ENCODE measurements at places on chromosomes 12 and 14.

DNA sequence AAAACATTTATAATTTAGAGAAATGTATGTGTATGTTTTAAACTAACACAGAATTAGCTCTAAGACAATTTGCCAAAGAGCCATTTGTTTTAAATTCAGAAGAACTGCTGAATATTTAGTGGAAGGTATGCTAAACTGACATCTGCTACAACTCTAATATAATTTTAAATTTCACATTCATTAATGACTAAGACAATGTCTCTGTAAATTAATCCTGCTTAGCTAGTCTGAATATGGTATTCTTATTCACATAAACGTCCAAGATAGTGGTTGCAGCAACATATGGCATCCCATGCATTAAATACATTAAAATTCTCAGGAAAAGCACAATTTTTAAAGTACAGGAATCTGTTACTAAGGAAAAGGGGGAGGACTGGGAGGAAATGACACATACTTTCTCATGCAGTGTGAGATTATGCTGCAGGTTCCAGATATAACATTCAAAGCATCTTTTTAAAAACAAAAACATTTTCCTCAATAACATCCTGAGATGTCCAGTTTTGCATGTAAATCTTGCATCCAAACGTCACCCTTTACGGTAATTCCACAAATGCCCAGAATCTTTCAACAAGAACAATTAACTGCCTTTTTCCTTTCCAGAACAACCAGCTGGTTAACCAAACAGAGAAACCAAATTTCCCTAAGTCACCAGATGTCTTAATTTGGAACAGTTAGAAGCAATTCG lies 26.9 kb downstream of the WDR89 start:
- DNase-seq: no peak

DNA sequence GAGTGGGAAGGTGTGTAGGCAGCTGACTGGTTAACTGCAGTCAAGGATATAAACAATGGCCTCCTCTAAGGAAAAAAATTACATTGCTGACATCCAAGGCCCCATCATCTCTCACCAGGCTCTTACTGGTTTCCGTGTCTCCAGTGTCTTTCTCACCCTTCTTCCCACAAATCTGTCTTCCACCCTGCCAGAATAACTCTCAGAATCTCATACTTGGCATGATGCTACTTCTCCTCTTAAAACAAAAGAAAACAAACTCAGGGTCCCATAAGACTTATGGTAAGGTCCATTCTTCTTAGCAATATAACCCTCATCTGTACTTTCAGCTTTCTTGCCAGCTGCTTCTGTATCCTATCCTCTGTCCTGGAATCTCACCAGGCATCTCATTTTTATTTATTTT lies 68.9 kb downstream of the SUSD6 start:
- DNase-seq: no peak

- DNase-seq: no peak
These were observed 23.5 kb upstream of the OASL start for GRCh38 chr12:121062391-121063045.

- DNase-seq: peak; percentile 41
These were observed 27.1 kb upstream of the MANSC4 start for GRCh38 chr12:27807063-27807703.

DNA sequence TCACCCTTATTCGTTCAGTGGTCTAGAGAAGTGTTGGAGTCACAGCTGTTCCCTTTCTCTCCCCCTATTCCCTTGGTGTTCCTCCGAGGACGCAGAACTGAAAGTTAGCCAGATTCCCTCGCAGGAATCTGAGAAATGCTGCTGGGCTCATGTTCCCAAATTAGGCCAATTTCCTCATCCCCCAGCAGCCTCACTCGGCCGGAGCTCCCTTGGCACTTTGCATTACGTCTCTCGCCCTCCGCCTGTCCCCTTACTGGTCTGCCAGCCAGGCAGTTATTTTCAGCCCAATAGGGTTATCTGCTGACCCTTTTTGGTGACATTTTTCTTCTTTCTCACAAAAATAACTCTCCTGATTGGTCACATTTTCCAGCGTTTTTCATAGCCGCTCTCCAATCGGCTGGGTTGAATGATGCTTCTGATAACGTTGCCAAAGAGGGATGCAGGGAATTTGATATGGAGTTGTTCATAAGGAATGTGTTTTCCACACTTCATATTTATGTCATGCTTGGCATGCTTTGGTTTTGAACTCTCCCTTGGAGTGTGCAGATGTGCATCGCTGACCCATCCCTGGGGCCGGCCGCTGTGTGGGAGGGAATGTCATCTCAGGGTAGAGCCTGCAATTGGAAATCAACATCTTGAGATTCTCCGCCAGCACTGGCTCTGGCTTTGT lies 9.9 kb downstream of the IFT43 start:
- no peak for DNase-seq

DNA sequence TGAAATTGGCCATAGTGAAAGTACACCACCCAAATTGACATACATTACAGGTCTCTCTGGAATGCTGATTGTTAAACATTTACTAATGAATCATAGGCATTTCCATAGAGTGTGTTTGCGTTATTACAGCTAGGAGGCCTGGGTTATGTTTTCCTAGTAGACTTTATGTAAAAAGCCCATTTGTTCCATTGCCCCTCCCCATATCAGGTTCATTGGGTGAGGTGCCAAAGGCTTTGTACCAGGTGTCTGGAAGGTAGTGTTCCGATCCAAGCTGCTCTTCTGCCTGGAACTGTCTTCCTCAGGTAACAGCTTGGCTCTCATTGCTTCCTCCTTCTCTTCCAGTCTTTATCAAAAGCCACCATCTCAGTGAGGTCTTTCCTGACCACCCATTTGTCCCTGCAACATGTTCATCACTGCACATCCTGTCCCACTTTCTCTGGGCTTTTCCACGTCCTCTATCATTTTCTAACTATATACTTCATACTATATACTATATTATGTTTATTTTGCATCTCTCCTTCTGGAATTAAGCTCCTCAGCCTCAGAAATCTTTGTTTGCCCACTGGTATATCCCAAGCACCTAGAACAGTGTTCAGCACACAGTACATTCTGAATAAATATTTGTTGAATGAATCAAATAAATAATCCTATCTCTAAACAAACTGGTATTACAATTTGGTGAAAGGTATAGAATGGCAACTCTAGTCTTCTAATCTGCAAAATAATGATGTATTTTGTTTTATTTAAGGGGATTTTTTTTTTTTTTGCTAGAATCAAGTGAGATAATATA lies 252.3 kb downstream of the KTN1 start:
- DNase-seq: no peak

DNA sequence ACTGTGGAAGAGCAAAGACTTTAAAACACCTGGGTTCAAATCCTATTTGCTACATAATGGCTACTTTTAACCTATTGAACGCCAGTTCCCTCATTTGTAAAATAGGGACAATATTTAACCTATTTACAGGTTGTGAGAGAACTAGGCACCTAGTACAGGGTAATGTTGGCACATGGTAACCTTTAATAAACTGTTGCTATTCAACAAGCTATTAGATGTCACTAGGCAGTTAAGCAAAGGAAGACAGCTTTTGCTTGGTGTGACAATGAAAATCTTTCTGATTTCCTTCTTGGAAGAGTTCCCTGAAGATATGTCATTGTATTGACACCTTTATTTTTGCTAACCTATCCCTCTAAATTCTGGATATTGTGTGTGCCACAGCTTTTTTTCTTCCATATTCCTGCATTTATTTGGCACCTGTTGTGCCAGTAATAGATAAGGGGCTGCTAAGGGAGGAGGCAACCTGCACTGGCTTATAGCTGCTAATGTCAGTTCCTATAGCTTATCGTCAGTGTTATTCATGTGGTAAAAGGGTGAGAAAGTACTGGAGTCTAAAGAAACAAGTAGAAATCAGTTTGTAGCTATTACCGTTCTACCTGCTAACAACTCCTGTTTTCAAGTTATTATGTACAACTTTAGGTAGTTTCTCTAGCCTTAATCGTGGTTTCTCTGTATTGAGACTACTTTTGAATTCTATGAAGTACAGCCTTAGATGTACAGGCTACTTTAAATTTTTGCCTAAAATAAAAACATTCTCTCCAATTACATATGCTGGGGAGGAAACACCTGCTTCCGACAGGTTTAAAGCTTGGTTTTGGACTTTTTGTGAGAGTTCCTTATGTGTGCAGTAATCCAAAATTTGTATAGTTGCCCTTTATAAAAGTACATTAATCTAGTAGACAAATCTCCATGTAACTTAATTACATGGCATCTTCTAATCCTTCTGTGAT lies 24.3 kb downstream of the HIF1A start:
- DNase-seq: peak; percentile 31

- DNase-seq: no peak
These were observed 242.5 kb upstream of the ARHGAP5 start for GRCh38 chr14:31834616-31835015.

GRCh38 chr12:124713436-124714082 lies 146.1 kb upstream of the NCOR2 start:
- peak; percentile 80 for DNase-seq

DNA sequence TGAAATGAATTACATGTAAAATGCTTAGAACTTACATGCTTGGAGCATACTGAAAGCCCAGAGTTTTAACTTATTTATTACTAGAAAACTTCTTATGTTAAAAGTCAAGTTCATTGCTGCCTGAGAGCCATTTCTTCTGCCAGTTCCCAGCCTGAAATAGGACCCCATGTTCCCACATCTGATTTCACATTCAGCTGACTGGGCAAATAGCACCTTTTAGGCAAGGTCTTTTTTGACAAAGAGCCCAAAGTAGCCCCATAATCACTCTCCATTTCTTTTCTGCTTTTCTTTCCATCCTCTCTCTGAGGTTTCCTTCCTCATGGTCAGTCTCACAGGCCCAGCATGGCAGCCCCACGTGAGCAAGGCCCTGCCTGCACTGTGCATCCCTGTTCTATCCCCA lies 1.1 kb upstream of the ARPC3 start:
- DNase-seq: no peak

DNA sequence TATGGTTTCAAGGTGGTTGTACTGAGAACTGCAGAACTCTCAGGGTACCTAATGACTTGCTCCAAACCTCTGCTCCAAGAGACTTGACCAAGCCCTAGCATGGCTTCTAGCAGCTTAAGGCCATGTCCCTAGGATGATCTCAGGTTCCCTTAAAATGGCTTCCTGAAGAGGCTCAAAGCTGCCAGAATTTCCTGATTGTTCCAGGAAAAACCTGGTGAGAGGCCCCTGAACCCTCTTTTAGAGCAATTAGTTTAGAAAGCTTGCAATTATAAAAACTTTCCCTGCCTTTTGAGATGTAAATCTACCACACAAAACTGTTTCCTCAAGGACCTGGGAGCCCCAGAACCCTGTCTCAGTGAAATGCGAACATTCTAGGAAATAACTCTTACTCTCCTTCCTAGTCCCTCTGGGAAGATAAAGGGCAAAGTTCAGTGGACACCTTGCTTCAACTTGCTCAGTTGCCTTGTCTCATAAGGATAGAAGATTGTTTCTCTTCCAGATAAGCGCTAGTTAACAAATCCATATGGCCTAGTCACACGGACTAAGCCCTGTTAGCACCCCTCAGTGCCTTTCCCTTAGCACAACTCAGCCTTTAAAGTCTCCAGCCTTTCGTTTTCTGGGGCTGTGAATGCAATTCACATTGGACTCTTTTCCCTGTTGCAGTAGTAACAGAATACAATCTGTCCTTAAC lies 2.5 kb downstream of the CMAS start:
- DNase-seq: no peak

- no peak for DNase-seq
These were observed 5.1 kb upstream of the MAGOHB start for GRCh38 chr12:10618338-10618987.

- DNase-seq: no peak
These were observed 16.1 kb upstream of the NR4A1 start for GRCh38 chr12:52035190-52035589.

DNA sequence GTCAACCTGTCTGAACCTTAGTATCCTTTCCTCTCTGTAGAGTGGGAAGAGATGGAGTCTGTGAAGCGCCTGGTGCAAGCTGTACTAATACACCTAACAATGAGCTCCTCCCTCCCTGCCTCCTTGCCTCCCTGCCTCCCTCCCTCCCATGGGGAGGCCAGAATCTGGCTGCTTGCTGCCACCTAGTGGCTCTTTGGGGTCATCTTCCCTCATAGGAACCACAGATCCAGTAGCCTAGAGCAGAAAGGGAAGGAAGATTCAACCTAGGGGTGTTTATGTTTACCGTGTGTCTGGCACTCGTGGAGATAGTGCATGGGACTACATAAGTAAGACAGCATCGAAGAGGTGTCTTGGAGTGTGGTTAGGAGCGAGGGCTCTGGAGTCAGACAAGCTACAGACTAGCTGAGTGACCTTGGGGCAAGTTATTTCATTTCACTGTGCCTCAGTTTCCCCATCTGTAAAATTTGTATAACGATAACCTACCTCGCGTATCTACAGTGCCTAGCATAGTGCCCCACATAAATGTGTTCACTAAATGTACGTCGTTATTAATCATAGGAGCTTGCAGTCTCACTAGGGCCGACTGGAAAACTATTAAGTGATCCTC lies 35.5 kb upstream of the TSPAN9 start:
- DNase-seq: peak; percentile 35

GRCh38 chr12:13851828-13852227 lies 129.6 kb downstream of the GRIN2B start:
- no peak for DNase-seq

DNA sequence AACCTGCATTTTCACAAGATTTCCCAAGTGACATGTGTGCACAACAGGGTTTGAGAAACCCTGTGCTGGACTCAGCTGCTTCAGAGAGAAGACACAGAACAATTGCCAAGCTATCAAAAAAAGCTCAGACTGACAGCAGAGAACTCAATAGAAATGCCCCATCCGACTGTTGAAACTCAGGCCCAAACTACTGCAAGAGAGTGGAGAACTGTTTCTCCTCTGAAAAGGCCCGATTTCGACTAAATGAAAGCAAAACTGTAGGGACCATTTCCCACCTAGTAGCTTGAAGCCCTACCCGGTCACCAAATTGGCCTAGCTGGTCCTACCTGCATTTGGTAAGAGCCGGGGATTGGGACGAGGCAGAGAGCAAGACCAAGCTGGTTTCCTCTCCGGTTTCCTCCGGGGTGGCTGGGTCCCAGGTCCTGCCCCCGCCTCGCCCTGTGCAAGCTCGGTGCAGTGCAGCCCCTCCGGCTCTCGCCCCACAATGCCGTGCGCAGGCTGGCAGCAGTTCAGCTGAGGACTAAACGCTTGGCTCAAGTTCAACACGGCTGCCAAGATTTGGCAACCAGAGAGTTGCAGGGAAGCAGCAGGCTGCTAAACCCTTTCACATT lies 1180.6 kb downstream of the VRK1 start:
- DNase-seq: peak; percentile 82
